Skeletal muscle cell (primary cell): ENCODE measurements at places on chromosomes 3 and 15.
A peak's percentile ranks its signal among the peaks of the same experiment; 100 is the strongest.

DNA sequence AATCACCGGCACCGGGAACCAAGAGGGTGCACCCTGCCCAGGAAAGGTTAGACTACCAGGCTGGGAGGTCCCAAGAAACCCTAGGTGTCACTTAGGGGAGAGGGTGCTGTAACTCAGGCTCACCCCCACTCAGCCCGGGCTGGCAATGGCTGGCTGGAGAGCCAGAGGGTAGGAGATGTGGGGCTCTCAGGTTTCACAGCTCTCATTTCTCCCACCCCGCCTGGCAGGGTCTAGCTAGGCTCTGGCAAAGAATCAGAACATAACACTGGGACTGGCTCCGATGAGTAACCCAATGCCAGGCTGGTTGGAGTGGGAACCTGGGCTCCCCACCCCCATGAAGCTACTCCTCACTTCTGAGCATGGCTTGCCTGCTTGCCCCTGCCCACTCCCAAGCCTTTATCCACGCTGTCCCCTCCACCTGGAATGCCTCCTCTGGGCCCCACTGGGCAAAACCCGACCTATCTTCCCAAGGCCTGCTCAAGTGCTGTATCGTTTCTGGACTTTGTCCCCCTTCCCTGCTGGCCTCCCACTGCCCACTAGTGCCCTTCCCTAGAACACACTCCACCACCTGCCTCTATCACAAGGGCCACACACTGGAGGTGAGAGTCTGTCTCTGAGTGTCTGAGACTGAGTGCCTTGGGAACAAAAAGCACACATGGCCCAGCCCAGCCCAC, 2.0 kb downstream of the CIB2 start:
- DNase-seq = no peak

GRCh38 chr3:45113625-45114050, 32.5 kb downstream of the CDCP1 start:
- DNase-seq = no peak

DNA sequence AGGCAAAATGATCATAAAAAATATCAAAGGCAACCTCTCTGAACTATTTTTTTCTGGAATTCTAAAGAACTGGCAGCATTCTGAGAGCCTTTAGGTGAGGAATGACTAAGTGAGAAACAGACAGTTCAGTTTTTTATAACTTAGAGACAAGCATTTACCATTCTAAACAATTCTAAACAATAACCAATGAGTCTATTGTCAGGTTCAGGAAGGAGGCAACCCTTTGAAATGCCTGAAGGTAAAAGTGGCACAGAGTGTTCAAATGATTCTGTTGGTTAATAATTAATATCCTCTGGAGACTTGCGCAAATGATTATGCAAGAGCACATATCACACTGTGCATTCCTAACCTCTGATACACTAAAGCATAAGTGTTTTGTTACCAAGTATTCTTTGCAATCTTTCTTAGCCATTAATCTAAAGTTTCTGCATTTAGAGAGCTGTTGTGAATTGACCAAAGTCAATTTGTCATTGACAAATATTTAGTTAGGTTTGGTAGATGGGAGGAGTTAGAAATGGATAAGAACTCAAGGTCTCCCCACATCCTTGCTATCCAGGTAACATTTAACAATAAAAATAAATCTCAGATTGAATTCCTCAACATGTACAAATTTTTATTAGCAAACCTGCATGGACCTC, 9.2 kb upstream of the TGFBR2 start:
- peak; percentile 71 for DNase-seq

- no peak for DNase-seq
These were observed 378.3 kb downstream of the IL5RA start for GRCh38 chr3:2731843-2732242.

DNA sequence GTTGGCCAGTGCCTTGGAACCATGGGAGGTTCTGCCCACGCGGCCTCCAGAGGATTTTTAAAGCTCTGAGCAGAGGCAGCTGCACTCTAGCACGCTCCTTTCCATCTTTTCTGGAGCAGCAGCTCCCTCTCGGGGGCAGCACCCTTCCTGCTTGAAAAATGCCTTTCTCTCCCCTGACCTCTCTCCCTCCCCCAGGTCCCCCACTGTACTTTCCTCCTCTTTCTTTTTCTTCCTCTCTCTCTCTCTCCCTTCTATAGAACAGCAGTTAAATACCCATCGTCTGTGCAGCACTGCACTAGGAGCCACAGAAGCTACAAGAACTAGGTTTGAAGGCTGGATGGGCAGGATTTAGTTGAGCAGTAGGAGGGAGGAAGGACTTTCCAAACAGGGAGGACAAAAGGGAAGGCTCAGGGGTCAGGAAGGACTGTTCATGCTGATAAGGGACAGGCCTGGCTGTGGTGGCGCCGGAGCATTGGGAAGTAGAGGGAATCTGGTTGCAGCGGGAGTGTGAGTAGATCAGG, 4.4 kb downstream of the ALPK3 start:
- no peak for DNase-seq

- DNase-seq = no peak
These were observed 11.6 kb downstream of the THBS1 start for GRCh38 chr15:39592500-39592899.

- DNase-seq = no peak
These were observed 1.0 kb downstream of the KAT2B start for GRCh38 chr3:20041197-20041780.

GRCh38 chr3:119098619-119099222, 47.2 kb upstream of the TEX55 start:
- peak; percentile 7 for DNase-seq

- no peak for DNase-seq
These were observed 1076.1 kb downstream of the AGBL1 start for GRCh38 chr15:87155771-87156170.

DNA sequence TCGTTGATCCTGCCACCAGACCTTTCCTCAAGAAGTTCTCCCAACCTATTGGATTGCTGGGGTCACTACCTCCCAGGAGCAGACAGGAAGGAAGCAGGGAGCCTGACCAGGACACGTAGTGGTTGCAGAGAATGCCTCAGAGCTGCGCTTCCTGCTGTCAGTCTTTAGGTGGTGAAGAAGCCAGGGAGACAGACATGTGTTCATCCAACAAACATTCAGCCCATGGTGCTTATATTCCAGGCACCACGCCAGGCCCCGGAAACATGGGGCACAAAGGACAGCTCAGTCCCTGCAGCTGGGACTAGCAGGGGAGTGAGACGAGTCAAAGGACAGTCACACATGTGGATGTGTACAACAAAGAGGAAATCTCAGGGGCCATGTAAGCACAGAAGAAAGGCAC, 26.0 kb upstream of the CORO2B start:
- no peak for DNase-seq

DNA sequence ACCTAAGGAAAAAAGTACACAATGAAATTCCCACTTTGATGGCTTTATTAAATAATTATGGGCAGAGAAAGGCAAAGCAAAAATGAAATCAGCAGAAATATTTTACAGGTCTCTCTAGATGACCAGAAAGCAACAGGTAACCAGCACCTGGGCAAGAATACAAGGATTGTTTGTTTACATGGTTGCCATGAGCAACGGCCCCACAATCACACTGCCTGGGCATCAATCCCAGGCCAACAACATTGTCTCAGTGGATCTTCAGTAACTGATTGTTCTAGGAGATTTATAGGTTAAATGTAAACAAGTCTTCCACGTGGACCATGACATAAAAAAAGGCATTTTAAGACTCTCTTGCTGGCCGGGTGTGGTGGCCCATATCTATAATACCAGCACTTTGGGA, 82.6 kb downstream of the PDZRN3 start:
- DNase-seq = no peak

GRCh38 chr3:155805204-155805801, 775 bp downstream of the C3orf33 start:
- no peak for DNase-seq

DNA sequence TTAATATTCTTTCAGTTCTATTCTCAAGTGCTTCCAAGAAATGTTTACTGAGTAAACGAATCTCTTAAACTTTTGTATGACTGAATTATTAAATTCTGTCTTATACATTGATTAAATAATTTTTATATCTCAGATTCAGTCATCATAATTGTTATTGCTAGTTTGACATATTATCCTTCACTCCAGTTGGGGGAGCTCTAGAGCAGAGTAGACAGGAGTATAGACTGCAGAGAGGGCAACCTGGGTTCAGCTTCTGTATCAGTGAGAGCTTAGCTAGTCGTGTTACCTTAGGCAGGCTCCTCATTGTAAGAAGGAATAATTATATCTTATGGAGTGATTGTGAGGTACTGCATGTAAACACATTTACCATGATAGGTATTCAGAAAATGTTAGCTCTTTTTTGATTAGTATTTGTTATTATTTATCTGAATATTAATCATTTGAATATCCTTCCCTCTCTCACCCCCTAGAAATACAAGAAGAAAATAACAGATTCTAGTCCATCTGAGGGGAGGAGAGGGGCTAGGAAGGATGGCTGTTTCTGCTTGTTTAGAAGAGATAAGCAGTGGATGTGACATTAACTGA, 31.0 kb upstream of the ZCWPW2 start:
- no peak for DNase-seq

GRCh38 chr3:21477541-21478288, 273.3 kb downstream of the ZNF385D start:
- DNase-seq = no peak

GRCh38 chr3:174859756-174860155, 622 bp downstream of the NAALADL2 start:
- no peak for DNase-seq

DNA sequence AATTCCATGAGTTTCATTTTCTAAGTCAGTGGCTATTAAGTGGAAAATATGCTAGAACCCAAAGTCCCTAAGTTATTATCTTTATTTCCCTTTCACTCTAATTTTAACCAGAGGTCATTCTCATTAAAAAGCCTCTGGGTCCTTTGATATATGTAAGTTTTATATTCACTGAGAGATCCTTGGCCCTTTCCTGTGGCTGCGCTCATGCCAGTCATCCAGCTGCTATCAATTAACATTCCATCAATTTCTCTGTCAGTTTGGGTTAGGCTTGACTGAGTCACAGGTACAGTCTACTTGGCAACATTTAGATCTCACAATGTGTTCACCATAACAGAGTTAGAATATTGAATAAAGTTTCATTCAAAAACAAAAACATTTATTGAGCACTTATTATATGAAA, 58.0 kb upstream of the FBN1 start:
- DNase-seq = no peak

- no peak for DNase-seq
These were observed 212.0 kb downstream of the NR1D2 start for GRCh38 chr3:24157106-24157505.

GRCh38 chr3:150223558-150223957, 184.5 kb upstream of the TSC22D2 start:
- DNase-seq = no peak

DNA sequence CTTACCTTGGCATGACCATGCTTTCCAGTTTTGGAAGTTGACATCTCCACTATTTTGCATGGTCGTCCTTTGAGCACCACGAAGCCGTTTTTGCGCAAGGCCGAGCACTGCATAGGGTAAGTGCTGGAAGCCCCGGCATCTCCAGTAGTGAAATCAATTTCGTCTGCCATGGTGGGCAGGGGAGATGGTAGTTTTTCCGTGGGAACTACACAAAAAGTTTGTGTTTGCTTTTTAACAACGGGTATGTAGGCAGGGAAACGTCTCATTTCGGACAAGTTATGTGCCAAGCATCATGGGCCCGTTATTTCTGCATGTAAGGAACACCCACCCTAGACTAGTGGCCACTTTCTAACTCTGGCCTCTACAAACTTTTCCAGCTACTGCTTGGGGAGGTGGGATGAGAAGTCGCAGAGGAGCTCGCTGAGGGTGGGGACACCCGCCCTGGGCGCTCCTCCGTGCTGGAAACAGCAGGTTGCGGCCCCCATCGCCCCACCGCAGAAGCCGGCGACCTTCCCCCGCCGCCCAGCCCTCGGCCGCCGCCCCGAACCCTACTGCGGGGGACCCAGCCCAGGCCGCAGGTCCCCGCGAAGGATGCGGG, 701 bp downstream of the EIF5A2 start:
- DNase-seq = no peak

- DNase-seq = no peak
These were observed 77.2 kb downstream of the FAM81A start for GRCh38 chr15:59515190-59515589.

- no peak for DNase-seq
These were observed 41.9 kb downstream of the PCSK6 start for GRCh38 chr15:101447561-101448071.

DNA sequence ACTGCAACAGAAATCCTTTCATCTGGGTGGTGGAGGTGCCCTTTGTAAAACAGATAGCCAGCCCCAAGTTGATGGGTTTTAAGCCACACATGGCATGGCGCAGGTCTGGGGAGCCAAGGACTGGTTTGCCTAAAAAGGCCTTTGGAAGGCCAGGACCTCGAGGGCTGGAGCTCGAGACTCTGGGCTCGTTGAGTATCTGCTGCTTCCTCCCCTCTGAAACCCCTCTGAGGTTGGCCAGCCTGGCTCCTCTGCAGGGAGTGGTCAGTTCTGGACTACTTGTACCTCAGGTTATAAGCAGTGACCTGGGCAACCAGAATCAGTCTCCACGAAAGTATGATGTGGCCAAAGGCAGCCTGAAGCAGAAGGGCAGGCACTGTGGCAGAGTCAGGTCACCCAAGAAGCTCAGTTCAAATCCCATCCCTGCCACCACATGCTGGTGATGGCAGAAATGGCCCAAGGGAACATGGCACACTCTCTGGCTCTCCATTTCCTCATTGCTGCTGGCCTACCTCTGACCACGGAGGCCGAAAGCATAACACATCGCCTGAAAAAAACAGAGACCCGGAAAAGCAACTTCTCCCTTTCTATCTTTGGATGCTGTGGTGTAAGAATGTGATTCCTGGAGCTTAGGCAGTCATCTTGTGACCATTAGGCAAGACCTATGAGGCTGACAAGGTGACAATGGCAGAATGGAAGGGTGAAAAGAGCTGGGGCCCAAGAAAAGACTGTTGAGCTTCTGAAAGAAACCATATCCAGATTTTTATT, 51.2 kb downstream of the WNT7A start:
- no peak for DNase-seq

- DNase-seq = no peak
These were observed 16.8 kb downstream of the POMGNT2 start for GRCh38 chr3:43089081-43089480.

DNA sequence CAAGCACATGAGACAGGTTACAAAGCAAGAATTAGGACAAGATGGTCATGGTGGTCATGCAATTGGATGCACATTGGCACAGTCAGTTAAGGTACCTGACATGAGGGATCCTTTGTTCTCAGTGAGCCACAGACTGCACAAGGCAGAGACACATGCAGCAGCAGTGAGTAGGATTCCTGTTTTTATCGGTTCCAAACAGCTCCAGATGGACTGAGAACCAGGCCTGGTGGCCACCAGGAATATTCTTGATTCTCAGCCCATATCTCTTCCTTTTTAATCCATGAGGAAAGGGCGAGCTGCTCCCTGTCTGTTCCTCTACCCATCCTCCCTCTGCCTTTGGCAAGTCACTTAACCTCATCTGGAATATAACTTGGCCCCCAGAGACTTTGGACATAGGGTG, 410.8 kb downstream of the GAP43 start:
- no peak for DNase-seq

- no peak for DNase-seq
These were observed 117.2 kb downstream of the TCF12 start for GRCh38 chr15:57035664-57036063.

DNA sequence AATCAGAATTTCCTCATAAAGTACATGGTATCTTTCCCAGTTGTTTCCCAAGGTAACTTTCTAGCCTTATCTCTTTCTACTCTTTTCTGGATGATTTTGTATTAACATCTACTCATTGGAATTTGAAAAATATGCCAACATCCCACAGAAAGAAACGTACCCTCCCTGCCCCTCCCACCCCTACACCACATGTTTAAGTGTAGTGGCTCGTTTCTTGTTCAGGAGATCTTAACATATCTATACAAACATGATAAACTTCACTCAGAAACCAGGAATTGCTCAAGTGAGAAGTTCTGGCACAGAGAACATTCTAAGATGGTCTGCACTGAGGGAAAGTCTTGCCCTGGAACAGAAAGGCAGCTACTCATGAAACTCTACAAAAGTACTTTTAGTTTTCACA, 404.7 kb downstream of the SOX2 start:
- no peak for DNase-seq
